CD14-positive monocyte (primary cell): ENCODE measurements at places on chromosomes 7 and 10.

DNA sequence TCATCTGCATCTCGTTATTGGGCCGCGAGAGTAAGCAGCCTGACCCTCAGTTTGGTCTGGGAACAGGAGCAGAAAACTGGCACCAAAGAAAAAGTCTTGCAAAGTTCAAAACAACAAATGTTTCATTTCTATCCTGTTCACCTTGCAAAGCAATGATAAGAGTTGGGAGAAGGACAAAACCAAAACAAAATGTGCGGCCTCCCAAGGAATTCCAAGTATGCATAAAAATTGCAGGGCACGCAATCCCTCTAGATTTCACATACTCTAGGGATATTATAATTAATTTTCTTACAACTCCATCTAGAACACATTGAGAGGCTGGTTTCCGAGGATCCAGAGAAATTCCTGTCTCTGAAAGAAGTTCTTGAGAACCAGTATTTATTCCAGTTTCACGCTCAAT lies 20.1 kb downstream of the CHUK start:
- no peak for DNase-seq

- DNase-seq: no peak
Measured at GRCh38 chr10:60525716-60526585, 136.3 kb upstream of the ANK3 start.

GRCh38 chr10:29728541-29729049 lies 93.8 kb upstream of the SVIL start:
- no peak for DNase-seq

DNA sequence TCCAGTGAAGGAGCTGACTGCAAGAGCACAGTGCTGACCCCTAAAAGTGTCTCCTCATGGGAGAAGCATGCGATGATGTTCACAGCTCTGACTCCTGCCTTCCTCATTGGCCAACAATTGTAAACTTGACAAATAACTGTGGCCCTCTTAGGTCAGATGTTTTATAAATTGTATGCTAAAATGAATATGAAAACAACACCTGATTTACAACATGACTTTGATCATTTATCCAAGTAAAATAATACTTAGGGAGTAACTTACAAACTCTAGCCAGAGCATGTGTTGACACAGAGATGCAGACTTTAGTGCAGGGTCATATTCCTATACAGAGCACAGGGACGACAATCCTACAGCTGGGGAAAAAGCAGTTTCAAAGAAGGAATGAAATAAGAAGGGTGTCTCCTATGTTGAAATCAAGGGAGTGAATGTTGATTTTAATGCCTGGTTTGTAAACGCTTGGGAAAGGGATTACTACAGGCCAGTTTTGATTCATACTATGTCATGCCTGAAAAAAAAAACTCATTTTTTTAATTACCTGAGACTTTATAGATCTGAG lies 391.4 kb upstream of the AKR1E2 start:
- no peak for DNase-seq

DNA sequence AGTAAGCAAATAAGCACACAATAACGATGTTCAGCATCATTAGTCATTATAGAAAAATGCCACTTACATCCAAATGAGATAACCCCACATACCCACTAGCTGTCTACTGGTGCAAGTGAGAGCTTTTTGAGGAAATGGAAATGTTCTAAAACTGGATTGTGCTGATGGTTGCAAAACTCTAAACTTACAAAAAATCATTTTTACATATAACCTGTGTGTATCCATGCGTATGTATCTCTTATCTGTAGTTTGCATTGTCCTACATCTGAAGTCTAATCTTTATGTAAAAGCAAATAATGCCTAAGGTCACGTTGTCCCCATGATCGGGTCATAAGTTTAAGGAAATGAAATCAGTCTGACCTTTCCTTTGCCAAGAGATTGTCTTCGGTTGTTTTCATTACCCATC lies 81.6 kb upstream of the DNAJB6 start:
- no peak for DNase-seq
